ENCODE measurements at places on chromosomes 13 and 19. TPM values are rescaled to one million over a fixed set of nuclear protein-coding genes. Genes with fewer than 3 reads are reported as not detected.

The NCR1 gene
- 2.7 TPM for total RNA-seq

The U2AF2 gene
- total RNA-seq: 145 TPM

The ZNF208 gene
- total RNA-seq: 5.6 TPM

The BCAM gene
- total RNA-seq: 57.2 TPM

The PTGER1 gene
- not detected for total RNA-seq

The SUPT20H gene
- 34.1 TPM for total RNA-seq

The CCL25 gene
- total RNA-seq: not detected

The PRR36 gene
- total RNA-seq: not detected

The CYP4F22 gene
- total RNA-seq: 12.3 TPM

The ZNF534 gene
- total RNA-seq: not detected

The PRR19 gene
- total RNA-seq: not detected

The PRSS57 gene
- total RNA-seq: not detected

DNA sequence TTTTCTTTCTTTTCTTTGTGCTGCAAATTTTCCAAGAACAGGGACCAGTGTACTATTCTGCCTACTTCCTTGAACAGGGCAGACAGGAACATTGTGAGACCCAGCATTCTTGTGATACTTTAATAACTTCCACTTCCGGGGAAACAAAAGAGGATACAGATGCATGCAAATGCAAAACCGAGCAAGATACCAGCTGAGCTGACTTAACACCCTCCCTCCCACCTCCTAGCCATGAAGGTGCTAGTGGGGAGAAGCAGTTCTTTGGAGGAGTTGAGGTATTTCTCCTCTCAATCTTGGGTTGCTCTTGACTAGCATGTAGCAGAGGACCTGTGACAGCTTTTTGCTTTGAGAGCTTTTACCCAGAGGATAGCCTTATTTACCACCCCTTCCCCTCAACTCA is 111.2 kb downstream of the KLF5 start:
- DNase-seq: no peak

GRCh38 chr13:28655561-28655960 is 3.4 kb upstream of the POMP start:
- DNase-seq: no peak

DNA sequence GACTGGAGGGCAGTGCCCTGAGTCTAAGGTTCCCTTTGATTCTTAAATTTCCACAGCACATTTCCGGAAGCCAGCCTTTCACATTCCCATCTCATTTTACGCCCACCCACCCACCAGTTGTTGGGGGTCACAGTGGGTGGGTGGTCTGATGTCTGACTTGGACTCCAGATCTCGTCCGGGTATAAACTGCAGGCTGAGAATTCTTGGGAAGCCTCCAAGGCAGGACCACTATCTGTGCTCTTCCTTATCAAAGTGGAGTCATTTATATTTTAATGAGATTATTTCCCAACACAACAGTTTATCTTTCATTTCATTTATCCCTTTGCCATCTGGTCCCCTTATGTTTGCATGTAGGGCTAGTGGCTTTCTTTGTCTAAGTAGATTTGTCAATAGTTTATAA is 3.6 kb upstream of the FAM124A start:
- DNase-seq: no peak

GRCh38 chr19:16373989-16374388 is 49.4 kb downstream of the KLF2 start:
- no peak for DNase-seq

GRCh38 chr13:77448689-77449088 is 86.8 kb upstream of the SCEL start:
- no peak for DNase-seq

GRCh38 chr19:6529937-6530385 is 865 bp upstream of the TNFSF9 start:
- no peak for DNase-seq

- no peak for DNase-seq
These were observed 669.2 kb downstream of the DIAPH3 start for GRCh38 chr13:59494560-59494970.

GRCh38 chr13:44918326-44919103 is 70.8 kb downstream of the NUFIP1 start:
- no peak for DNase-seq

DNA sequence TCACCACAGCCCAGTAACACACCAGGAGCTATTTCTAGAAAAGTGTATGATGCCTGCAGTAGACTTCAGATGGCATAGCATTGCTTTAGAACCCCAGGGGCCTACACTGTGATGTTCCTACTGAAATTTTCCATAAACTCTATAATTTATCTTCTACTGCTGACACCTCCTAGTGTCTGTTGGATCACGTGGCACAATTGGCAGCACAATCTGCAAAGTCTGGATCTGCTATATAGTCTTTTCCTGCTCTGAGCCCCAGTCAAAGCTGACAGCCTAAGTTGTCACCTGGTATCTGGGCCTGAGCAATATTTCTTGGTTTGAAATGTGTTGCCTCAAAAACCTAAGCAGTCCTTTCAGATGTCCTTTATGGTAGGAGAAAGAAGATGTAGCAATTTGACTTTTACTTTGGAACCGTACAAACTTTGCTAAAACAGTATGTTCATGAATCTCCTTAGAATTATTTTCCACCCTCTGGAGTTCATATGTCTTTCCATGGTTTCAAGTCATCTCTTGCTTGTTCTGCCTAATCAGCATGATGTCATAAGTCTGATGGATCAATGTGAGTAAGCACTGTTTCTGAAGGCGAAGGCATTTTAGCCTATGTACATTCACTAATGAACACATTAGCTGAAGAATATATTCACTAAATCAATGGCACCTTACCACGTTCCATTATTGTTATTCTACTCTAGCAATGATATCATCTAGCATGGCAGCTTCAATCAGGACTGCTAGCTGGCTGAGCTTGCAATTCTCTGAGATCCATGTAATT is 536.5 kb upstream of the NBEA start:
- DNase-seq: no peak

- peak; percentile 37 for DNase-seq
These were observed 8.4 kb upstream of the SIGLEC12 start for GRCh38 chr19:51509823-51510660.

GRCh38 chr19:2600914-2601870 is 101.3 kb downstream of the GNG7 start:
- DNase-seq: no peak

GRCh38 chr19:28296506-28296905 is 916.4 kb downstream of the UQCRFS1 start:
- DNase-seq: peak; percentile 1

DNA sequence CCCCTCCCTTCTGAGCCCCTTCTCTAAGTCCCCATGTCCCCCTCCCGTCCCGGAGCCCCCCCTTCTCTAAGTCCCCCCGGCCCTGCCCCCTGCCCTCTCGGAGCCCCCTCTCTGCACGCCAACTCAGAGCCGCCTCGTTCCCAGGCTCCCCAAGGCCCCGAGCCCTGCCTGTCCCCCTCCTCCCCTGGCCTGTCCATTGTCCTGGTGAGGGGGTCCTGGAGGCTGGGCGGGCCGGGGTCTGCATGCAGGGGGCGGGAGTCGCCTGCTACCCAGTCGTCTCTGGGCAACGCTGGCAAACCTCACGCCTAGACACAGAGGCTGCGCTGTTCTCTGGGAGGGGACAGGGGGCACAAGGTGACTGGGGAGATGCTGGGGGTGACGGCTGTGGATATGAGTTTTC is 39.2 kb upstream of the SEMA6B start:
- DNase-seq: no peak

GRCh38 chr19:49287141-49287770 is 37.7 kb downstream of the SLC6A16 start:
- DNase-seq: no peak

DNA sequence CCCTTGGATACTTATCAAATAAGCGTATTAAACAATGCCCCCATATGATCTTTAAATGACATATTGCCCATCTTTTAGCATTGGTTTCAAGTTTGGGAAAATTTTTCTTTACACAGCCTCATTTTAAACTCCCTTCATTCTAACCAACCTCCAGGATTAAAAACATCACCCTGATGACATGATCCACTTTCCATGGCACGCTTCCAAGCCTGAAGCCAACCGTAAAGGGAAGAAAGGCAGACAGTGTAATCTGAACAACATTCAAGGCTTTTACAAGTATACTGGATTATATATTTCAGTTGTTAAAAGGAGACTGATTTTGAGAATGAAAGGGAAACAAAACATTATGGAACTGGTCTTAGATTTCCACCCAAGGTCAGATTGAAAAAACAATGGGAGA is 1721.9 kb downstream of the OLFM4 start:
- no peak for DNase-seq

- no peak for DNase-seq
These were observed 7.0 kb upstream of the WBP4 start for GRCh38 chr13:41054212-41054877.

DNA sequence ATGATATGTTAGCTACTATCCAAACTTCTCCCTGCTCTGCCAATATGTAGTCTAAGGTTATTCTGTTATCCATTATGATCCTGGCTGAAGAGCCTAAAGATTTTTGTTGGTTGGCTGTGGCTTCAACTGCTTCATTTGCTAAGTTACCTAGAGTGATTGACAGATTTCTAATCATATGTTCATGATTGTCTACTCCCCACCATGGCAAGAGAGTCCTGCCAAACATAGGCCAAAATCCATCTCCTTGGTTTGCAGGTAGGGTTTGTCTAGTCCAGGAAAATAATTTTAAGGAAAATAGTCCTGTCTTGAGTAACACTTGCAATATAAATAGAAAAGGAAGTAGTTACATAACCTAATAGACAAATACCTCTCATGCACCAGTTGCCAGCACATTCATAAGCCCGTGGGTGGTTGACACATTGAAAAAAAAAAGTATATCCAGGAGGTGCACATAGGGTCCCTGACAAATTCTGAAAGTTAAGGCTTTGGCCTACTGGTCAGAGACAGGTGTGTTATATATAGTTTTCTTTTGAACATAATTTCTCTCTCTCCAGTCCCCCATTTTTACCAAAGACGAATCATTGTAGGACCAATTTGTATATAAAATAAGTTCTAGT is 5.4 kb upstream of the CBY2 start:
- no peak for DNase-seq

- DNase-seq: no peak
These were observed 8.5 kb upstream of the ZNF442 start for GRCh38 chr19:12374026-12374425.

All from vagina (tissue), 2 donors.